ENCODE measurements at places on chromosomes 1 and 21.

DNA sequence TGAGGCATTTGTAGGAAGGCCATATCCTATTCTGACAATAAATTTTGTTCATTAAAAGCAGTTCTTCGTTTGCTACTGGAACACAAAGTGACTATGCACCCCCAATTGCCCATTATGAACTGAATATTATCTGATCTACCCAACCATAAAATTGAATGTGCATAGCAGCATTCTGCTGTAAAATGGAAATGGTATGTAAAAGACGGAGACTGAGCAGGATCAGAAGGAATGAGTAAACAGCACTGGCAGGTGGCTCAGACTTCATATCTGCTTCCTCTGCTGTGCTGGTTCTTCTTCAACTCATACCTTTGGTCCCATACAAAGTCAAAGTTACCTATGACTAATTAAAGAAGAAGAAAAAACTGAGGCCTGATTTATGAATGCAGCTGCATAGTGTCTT lies 339.5 kb downstream of the PLA2G4A start:
- no peak for DNase-seq

DNA sequence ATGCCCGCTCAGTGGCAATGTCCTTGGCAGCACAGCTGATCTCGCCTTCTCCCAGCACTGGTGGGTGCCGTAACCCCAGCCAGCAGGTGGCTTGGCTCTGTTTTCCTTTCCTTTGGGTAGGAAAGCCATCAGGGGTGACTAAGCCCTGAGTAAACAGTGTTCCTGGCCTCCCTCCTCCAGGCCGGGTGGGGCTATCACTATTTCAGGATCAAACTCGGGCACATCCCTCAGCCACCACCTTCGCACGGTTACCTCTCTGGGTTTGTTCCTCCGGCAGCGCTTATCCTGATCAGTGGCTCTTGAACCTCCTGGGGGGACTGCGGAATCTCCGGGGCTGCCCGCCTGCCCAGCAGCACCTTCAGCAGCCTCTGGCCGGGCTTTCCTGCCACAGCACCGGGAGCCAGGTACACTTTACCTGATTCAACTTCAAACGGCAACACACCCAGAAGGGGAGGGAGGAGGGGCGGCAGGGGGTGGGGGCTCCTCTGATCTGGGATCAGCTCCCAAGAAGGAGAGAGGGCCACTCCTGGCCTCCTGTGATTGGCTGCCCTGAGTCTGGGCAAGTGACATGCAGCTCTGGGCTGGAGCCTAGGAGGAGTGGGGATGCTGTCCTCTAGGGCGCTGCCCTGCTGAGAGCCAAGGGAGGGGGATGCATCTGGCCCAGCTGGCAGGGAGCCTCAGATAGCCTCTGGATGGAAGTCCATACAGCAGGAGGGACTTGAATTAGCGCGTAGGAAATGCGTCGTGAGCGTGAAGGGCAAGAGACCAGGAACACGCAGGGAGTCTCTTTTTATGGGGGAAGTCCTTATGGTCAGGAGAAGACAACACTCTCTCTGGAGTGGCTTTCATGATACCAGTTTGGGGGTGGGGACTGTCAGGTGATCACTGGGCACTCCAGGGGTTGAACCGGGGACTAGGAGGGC lies at the start of gene ASCL5:
Gene ASCL5, minus strand, starts transcription at position 353 of the 923 bp plus-strand sequence. CDS start 11,812 bp downstream, outside the sequence.
- no peak for DNase-seq

DNA sequence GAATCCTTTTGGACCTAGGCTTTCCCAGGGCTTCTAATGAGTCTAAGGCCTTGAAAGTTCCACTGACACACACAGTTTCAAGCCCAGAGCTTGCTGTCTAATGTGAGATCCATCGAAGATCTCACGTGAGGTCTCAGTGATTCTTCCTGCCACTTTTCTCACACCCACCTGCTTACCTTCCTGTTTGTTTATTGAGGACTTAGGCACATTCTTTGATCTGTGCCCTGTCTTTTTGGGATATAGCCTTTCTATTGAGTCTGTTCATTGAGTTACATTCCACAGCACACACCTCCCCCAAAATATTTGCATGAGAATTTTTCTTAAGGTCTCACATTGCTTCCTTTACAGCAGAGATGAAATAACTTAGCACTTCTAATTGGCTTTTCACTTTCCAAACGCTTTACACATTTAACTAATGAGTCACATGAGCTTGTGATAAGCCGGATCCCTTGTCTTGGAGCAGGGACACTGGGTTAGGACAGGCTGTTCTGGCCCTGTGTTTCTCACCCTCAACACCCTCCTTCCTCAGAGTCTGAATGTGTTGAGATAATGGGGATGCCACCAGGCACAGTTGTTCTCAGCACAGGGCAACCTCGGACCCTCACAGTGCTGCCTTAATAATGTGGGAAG lies 288.3 kb downstream of the TM2D1 start:
- DNase-seq, result no peak

DNA sequence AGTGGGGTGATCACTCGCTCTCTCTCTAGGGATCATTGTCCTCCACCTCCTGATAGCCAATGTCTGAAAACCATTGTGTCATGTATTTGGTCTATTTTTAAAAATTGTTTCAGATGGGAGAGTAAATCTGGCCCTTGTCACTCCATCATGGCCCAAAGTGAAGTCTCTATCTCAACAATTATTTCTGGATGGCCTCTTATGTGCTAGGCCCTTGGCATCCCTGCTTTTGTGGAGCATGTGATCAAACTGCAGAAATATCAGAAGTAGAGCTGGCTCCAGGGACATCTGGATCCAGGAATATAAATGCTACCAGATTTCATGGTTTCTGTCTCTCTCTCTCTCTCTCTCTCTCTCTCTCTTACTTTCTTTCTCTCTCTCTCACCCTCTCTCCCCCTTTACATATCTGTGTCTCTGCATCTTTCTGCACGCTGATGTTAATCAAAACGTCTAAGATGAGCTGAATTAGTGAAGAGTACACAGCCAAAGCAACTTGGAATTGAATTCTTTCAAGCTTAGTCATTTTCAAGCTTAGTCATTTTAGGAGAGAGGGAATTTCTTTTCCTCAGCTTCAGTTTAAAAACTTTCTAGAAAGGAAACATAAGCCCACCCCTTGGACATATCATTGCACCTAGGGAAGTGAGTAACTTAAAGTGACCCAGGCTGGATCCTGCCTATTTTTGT lies 47.4 kb upstream of the DOCK7 start:
- DNase-seq, result no peak

DNA sequence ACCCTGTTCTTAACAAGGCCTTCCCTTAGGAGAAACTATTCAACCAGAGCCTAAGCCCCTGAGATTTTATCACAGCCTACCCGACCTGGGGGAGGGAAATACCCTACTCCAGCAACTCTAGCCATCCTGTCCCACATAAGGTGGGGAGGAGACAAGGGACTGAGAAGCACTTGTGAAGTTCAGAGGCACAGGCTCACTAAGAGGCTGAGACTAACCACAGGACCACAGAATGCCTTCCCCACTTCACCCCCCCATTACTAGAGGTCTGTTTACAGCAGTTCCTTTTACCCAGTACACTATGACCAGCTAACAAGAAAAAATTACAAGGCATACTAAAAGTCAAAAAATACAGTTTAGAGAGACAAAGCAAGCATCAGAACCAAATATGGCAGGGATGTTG lies 86.8 kb downstream of the TEX35 start:
- DNase-seq, result no peak

GRCh38 chr1:95084317-95085176 lies 11.8 kb upstream of the ALG14 start:
- DNase-seq, result no peak
